ENCODE measurements at places on chromosomes 2 and 18. TPM values are rescaled to one million over a fixed set of nuclear protein-coding genes. Genes with fewer than 3 reads are reported as not detected.

- DNase-seq: no peak
These were observed 188.3 kb upstream of the MSH6 start for GRCh38 chr2:47594656-47595055.

GRCh38 chr2:203734276-203734983, 28.0 kb downstream of the CD28 start:
- no peak for DNase-seq

- peak; percentile 15 for DNase-seq
These were observed 338.9 kb downstream of the CCDC85A start for GRCh38 chr2:56522605-56523089.

GRCh38 chr2:15664273-15665066, 72.8 kb downstream of the DDX1 start:
- no peak for DNase-seq

DNA sequence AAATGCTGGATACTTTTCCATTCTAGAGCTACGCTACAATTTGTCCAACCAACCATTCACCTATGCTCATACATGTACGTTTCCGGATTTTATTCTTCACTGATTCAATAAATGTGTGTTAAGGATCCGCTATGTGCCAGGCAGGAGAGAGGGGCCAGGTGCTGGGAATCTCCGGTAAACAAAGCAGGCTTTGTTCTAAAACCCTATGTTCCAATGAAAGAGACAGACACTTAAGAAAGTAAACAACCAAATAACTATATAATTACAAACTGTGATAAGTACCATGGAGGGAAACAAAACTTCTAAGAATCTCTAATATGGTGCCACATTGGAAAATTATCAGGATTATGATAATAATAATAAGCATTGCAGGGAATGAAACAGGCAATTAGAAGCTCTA, 22.2 kb upstream of the POMC start:
- no peak for DNase-seq

DNA sequence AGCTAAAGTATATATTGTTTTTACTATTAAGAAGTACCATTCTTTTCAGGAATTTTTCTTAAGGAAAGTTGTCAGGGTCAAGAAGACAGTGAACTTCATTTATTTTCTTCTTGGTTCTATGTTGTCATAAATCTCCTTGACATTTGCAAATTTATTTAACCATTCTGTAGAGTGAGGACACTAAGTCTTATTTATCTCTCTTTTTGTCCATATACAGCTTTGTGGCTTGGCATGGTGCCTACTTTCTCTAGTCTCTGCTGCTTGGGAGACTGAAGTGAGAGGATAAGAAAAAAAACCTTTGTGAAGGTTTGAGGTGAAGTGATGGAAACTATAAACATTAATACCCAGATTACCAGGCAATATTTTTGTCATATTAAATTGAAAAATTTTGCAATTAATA, 1389.4 kb downstream of the SUCLG1 start:
- DNase-seq: peak; percentile 51

Gene DES
- total RNA-seq: not detected
